Kidney tubule cell (primary cell): ENCODE measurements at places on chromosomes 4 and X.

- no peak for DNase-seq
These were observed 323.6 kb downstream of the AFF2 start for GRCh38 chrX:148823986-148824385.

- no peak for DNase-seq
These were observed 392.1 kb upstream of the FRG1 start for GRCh38 chr4:189548484-189549125.

GRCh38 chr4:40212674-40213527 lies 16.1 kb downstream of the RHOH start:
- peak; percentile 4 for DNase-seq

DNA sequence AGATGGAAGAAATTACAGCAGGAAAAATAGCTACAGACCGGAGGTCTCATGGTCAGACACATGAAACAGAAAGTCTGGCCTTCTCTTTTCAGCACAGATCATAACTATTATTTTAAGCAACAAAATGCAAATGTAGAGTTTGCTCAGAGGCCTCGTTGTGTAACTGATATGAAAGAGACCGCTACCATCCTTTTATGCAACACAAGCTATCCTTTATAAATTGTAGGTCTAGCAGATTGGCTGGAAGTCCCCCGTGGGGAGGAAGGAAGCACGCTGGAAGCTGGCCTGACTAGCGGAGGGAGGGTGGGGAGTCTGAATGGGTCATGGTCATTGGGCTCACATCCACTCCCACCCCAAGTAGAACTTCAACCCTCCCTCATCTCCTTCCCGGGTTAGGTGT lies 27.7 kb downstream of the DMP1 start:
- no peak for DNase-seq

DNA sequence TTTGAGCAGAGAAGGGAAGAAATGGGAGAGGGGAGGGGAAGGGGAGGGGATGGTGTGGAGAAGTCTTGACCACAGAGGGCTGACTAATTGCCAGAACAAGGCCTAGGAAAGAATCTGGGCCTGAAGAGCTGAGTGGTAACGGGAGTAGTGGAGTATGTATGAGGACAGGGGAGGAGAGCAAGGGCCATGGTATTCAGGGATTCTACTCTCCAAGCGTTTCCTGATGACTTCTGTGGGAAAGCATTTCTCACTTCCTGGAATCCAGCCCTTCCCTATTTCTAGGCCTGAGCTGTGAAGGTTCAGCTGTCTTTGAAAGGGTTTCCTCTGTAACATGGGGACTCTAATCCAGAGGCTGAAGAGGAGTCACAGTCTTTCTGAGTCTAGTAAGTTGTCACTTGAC lies 19.7 kb upstream of the SOX3 start:
- peak; percentile 73 for DNase-seq

DNA sequence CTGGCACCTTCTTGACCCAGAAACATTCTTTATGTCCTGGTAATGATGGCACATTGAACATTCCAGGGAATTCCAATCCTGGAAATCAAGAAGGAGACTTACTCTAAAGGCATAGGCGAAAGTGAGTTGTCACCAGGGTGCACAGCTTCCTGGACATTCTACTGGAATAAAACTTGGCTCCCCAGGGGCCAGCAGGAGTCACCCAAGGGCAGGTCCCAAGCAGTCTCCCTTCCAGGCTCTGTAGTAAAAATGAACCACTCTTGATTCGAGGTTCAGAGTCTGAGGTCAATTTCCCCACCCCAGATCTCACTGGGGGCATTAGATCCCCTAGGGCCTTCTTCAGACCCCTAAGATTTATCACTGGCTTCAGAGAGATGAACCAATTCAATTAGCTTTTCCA lies 338.7 kb upstream of the GATB start:
- no peak for DNase-seq

- DNase-seq: peak; percentile 72
These were observed 848 bp downstream of the ACSL4 start for GRCh38 chrX:109732017-109732801.

DNA sequence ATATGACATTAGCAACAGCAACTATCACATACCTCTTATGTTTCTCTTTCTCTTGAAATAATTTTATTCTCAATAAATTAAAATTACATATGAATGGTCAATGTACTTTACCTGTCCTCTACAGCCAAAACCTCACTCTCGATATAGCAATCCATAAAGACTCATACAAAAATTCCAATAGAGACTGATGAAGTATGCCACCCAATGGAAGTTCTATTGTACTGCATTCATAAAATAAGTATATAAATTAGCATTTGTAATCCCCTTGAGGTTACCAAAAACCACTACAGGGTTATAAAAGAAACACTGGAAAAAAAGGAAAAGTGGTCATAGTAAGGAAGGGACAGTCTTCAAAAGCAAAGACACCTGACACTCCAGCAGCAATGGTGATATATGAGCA lies 32.8 kb downstream of the CLDN2 start:
- DNase-seq: peak; percentile 46

DNA sequence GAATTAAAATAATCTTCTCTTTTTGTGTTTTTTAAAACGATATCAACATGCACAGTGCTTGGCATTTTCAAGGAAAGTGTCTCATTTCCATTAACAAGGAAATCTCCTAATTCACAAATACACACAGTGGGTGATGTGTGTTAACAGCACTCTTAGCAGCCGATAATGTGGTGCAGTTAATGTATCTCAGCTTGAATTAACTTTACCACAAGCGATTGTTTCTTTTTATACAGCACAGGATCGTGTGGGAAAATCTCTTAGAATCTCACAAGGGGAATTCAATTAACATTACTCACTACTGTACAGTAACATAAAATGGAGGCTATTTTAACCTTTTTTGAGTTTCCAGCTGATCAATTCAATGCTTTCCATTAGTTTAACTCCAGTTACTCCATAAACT lies 1841.9 kb downstream of the STIM2 start:
- DNase-seq: no peak

DNA sequence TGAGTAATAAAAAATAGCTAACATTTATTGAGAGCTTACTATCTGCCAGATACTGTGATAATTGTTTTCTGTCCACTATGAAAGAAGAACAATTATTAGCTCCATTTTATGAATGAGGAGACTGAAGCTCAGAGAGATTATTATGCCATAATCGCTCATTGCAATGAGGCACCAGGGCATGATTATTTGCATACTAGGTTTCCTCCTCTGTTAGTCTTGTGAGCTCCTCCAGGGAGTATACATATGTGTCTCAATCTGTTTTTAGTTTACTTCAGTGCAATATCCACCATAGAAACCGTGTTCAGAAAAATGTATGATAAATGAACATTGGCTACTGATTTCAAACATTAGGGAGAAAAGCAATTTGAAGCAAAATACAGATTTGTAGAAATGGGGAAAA lies 139.4 kb upstream of the OTUD4 start:
- no peak for DNase-seq

DNA sequence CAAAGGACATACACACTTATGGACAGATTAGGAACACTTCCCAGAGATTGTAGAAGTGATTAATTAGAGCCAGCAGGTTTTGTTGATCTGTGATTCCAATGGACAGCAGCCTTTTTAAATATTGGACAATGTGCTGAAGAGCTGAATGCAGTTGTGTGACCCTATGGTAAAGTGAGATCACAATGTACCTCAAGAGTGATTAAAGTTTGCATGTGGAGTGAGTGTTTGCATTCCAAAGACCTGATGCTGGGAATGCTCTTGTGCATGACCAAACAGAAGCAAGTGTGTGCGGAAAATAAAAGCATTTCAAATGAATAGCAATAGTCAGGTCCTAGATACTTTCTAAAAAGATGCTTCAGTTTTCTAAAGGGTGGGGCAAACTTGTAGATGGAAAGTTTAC lies 154.1 kb downstream of the BANK1 start:
- peak; percentile 64 for DNase-seq
